ENCODE measurements at places on chromosomes 7 and 10.

DNA sequence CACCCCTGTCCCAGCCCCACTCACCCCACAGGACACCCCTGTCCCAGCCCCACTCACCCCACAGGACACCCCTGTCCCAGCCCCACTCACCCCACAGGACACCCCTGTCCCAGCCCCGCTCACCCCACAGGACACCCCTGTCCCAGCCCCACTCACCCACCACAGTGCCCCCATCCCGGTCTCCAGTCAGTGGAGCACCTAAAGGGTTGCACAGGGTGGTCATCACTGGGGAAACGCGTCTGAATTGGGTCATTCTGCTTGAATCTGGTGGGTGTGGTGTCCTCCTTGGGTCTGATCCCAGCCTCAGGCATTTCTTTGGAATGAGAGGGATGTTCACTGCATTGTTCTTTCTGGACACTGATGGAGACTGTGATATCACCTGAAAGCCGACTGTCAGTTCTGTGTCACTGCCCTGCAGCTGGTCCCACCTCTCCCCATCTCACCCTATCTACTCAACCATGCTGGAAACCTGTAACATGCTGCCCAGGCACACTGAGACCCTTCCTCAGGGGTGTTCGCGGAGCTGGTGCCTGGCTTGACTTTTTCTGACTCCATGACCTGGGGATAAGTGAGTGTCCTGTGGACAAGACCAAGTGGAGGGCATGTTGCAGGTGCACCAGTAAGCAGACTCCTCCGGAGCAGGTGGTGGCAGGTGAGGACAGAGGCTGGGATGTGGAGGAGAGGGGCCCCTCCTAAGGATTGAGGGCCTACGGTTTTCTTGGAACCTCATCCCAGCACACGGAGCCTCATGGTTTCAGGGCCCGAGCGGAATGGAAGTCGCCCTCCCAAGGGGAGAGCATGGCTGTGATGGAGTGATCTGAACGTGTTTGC is 262.5 kb upstream of the PPP2R2D start:
- DNase-seq: no peak

GRCh38 chr10:21194510-21194993 is 297.4 kb upstream of the NEBL start:
- DNase-seq: no peak

DNA sequence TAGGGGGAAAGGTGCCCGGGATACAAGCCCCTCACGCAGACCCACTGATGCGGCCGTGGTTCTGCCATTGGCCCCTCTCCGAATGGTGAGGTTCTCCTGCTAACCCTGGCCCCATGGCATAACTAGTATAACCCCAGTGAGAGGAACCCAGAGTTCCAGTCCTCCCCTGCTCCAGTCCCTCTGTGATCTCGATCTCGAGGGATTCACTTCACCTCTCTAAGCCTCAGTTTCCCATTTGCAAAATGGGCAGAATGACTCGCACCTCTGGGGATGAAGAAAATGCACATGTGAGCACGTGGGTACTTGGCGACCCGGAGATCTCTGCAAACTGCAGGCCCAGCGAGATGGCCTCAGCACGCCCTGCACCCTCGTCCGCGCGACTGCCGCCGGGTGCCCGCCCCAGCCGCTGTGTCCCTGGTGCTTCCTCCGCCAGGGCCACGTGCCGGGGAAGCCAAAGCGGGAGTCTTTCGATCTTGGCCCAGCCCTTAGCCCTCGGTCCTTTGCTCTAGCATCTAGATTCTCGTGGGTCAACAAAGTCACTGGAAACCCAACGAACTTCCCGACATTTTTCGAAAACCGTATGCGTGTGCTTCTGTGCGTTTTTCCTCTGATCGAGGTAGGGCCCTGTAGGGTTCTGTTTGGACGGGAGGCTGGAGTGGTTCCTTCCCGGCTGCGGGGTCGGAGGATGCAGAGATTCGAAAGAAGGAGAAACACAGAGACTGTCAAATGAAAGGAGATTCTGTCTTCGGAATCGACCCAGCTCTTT is 169.8 kb downstream of the UBE2H start:
- DNase-seq: no peak

DNA sequence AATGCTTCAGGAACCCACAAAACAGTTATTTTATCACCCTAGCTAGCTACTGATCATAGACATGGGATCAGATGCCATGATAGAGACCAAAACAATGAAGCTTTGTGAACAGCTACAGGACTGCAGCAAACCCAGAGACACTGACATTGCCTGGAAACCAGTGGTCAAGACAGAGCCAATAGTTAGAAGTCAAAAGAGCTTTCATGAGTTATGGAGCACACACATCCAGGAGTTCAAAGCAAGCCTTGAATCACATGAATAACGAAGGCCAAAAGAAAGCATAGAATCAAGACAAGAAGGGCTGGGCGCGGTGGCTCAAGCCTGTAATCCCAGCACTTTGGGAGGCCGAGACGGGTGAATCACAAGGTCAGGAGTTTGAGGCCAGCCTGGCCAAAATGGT is 34.5 kb upstream of the GSAP start:
- no peak for DNase-seq

DNA sequence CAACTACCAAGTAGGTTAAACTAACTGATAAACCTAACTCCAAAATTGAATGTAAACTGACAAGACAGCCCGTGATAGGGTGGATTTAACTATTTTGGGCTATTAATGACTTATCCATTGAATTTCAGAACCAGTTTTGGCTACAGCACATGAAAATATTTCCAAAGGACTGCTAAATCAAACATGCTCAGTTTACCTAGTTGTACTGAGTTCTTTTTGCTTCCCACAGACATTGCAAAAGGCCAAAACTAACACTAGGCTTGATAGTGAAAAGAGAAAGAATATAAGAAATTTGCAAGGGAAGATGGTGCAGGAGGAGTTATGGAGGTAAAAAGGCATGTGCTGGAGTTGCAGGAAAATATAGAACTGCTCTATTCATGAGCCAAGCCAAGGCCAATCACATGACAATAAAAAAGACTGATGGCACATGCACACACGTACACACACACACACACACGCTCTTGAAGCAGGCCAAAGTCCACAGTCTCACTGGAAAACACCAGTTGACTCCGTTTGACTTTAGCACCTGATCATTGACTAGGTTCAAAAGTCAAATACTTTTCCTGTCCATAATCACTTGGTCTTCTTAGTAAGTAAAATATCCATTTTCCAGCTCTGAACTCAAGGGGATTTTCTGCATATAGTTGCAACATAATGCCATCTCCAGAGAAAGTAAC is 76.0 kb upstream of the AGBL3 start:
- DNase-seq: no peak

GRCh38 chr10:110215286-110216170 is 8.1 kb downstream of the MXI1 start:
- no peak for DNase-seq

DNA sequence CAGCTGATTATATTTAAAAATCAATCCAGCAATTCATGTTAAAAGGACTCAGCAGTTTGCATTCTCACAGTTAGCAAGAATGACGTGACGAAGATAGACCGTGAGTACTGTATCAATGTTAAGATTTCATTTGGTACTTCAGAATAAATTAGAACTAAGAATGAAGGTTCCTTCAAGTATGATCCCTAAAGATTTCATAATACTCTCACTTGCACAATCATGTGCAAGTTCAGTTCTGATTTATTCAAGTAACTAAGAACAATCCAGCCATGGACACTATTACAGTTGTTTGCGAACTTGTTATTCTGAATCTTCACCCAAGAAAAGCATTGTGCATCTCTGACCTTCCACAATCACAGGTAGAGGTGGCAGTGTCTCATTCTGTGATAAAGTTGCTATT is 7.7 kb downstream of the RHEB start:
- DNase-seq: no peak

DNA sequence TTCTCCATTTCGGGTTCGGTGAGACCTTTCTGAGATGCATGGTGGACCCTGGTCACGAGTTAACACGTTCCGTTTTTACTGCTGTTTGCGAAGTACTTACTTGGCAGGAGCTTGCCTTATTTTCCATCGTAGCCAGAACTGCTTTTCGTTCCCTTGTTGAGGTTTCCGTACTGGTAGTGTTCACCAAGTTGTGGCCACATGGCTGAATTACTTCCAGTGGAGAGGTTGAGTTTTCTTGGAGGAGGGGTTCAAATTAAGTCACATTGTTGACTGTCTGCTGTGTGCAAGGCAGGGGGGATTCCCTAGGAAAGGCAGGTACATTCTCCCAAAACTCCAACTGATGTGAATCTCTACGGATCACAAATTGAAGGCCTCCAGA is 4.0 kb downstream of the MXI1 start:
- no peak for DNase-seq

DNA sequence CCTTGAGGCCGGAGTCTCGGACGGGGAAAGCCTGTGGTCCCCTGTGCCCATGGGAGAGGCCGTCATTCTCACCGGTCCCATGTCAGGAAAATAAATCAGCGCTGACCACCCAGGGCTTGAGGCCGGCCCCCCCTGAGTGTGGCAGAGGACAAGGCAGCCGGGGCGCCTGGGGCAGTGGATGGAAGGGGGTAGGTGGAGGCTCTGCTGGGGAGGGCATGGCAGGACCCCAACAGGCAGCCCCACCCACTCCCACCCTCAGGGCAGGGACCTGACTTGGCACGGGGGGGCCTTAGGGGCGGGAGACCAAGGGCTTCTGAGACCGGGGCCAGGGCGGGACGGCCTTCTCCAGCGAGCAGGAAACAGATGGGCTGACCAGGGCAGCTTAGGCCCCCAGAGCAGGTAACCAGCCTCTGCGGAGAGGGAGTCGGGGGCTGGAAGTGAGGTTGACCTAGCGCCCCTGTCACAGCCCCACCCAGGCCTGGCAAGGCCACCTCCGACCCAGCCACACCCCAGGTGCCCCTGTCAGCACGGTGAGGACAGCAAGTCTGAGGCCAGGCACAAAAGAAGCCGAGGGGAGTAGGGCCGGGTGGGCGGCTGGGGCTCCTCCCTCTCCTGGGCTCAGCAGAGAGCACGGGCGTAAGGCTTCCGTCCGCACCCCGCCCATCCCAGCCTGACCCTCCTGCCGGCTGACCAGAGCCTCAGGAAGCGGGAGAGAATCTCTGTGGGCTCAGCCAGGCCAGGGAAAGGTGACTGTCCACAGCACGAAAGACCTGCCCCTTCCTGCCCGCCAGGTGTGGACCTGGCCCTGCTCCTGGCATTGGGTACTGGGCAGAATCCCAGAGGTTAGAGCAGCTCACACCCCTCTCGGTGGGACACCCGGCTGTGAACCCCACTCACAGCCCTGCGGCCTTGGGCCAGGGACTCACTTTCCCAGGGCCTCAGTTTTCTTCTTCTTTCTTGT is 87.4 kb downstream of the FOXL3 start:
- DNase-seq: no peak

- no peak for DNase-seq
These were observed 17.4 kb upstream of the SLC35G1 start for GRCh38 chr10:93876381-93876780.

DNA sequence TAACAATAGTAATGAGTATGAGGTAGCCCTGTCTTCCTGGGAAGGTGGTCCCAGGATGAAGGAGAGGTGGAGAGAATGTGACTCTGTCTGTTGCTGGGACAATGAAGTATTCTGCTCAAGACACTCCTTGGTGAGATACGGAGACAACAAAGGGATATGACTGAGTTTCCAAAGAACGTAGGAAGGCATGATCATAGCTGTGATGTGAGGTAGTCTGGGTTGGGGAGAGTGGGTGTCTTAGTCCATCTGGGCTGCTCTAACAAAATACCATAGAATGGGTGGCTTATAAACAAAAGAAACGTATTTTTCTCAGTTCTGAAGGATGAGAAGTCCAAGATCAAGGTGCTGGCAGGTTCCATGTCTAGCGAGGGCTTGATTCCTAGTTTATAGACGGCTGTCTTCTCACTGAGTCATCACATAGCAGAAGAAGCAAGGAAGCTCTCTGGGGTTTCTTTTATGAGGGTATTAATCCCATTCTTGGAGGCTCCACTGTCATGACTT is 84.9 kb upstream of the RHOBTB1 start:
- DNase-seq: no peak

DNA sequence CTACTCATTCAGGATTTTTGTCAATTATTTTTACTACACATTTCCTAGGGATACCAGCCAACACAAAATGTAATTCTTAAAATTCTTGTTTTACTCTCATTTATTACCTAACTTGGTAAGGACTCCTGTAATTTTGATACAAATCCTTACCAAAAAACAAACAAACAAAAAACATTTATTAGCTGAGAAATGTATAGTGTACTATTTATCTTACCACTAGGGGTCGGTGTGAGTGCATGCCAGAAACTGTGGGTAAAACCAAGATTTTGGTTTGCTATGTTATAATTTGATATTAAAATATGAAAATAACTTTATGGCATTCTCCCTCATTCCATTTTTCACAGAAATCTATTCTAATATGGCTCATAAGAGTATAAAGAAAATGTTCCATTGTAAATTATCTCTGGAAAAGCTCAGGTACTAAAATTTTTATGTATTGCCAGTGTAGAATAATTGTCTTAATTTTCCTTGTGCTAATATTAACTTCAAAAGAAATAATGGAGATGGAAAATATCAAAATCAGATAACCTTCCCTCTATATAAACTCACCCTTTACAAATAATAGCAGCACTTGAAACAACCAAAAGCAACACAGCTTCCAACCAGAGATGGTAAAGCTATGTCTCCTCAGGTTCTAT is 290.8 kb upstream of the PCDH15 start:
- DNase-seq: peak; percentile 18

- no peak for DNase-seq
These were observed 26.1 kb downstream of the STRA8 start for GRCh38 chr7:135259702-135260101.

- DNase-seq: no peak
These were observed 3.2 kb upstream of the GIMAP4 start for GRCh38 chr7:150564006-150564405.

- DNase-seq: no peak
These were observed 83.5 kb upstream of the DDC start for GRCh38 chr7:50648570-50649169.

- no peak for DNase-seq
These were observed 17.2 kb upstream of the GATA3 start for GRCh38 chr10:8037199-8037801.

GRCh38 chr10:1978584-1978983 is 241.3 kb upstream of the ADARB2 start:
- no peak for DNase-seq

DNA sequence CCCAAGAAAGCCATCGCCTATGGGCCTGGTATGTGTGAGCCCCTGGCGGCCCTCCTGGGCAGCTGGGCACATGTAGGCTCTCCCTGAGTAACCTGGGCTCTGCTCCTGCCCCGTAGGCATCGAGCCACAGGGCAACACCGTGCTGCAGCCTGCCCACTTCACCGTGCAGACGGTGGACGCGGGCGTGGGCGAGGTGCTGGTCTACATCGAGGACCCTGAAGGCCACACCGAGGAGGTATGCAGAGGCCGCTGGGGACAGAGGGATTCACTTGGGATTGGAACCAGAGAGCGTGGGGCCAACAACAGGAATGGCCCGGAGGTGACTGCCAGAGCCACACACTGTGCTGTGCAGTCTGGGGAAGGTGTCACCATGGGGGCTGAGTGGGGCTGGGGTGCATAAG is 7.3 kb downstream of the FLNC start:
- DNase-seq: no peak

- DNase-seq: no peak
These were observed 147.6 kb upstream of the CSTF2T start for GRCh38 chr10:51846856-51847506.

DNA sequence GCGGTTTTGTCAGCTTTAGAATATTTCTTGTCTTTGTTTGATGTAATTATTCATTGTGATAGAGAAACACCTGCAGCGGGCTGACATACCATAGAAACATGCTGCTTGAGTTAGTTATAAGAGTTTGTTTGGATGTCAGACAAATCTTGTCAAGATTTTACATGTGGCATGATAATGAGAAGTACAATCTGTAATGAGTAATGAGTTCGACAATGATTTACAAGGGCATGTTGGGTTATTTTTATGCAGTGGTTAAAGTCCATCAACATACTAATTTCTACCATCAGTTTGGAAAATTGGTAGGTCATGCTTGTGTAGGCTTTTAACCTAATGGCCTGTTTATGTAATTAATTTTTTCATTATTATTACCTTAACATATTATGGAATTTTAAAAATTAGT is 31.3 kb downstream of the FZD1 start:
- no peak for DNase-seq
